Calu3 (cell line): ENCODE measurements at places on chromosomes 11 and 22.

DNA sequence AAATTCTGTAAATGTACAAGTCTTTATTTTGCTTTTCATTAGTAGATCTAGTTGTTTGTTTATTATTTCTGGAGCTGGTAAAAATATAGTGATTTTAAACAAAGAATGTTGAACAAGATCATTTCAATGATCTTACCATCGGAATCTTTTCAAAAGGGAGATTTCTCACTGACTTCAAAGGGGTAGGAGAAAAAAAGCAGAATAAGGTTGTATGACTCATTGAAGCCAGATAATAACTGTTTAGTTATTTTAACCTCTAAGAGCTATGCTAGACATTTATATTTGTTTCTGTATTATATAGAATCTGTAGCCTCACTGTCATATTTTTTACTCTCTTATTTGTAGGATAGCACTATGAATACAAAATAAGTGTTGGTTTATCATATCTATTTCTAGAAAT, 8.1 kb upstream of the PDE3B start:
- DNase-seq, result no peak

DNA sequence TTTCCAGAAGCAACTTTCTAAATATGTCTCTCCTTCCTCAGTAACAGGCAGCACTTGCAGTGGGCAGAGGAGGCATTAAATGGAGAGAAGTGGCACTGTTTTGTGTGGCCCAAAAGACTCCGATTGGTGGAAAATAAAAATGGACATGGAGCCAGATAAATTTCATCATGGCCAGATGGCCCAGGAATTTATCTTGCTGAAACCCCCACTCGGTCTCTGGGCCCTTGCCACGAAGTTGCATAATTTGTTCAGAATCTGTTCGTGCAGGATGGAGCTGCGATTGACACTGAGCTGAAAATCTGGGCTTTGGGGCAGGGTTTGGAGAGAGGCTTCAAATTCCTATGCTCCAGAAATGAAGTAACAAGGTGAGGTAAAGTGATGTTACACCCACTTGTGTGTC, 65.5 kb downstream of the C11orf91 start:
- DNase-seq, result no peak

DNA sequence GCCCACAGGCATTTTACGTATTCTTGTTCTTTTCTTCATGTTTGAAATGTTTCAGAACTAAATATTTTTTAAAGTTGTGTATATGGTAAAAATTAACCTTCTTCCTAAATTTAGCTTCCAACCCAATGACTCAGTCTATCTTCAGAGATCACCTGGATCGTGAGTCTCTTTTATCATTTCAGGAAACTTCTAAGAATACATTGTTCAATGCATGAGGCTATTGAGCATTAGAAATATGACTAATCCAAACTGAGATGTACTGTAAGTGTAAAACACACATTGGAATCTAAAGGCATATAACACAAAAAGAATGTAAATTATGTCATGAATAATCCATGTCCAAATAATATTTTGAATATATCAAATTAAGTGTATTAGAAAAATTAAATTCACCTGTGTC, 265.2 kb downstream of the LUZP2 start:
- DNase-seq, result no peak

DNA sequence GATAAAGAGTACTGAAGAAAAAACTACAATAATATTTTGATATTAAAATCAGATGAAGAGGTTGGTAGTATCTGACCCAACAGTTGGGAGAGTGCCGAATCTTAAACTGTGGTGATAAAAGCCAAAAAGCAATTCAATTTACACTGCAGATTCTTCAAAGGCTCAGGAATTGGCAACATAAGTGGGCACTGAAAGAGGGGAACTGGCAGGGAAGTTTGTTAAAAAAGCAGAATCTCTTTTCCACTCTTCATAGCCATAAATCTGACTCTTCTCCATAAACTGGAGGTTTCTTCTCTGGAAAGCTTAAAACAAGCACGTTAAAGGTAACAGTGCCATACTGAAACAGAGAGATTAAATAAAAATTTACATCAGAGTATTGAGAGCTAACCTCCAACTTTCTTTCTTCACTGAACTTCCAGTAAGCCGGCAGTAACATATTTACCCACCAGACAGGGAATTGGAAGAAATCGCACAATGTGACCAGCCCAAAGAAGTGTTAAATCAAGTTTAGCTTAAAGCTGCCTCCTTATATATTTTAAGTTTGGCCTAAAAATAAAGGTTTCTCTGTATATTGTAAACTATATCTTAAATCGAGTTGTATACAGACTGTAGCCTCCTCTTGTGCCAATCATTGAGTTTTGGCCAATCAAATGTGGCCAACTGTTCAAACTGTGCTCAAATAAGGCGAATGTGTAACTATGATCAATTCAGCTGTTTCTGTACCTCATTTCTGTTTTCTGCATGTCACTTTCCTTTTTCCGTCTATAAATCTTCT, 358.3 kb downstream of the NXPE2 start:
- DNase-seq, result no peak

- peak; percentile 48 for DNase-seq
Measured at GRCh38 chr22:45159652-45160462, 3.9 kb upstream of the NUP50 start.

- no peak for DNase-seq
Measured at GRCh38 chr22:34914846-34915245, 151.1 kb upstream of the ISX start.

- DNase-seq, result no peak
Measured at GRCh38 chr11:108398439-108398838, 68.9 kb downstream of the C11orf65 start.

- peak; percentile 39 for DNase-seq
Measured at GRCh38 chr22:45597460-45598192, 74.0 kb upstream of the ATXN10 start.

GRCh38 chr11:74010306-74011300, 1.7 kb upstream of the UCP3 start:
- no peak for DNase-seq

DNA sequence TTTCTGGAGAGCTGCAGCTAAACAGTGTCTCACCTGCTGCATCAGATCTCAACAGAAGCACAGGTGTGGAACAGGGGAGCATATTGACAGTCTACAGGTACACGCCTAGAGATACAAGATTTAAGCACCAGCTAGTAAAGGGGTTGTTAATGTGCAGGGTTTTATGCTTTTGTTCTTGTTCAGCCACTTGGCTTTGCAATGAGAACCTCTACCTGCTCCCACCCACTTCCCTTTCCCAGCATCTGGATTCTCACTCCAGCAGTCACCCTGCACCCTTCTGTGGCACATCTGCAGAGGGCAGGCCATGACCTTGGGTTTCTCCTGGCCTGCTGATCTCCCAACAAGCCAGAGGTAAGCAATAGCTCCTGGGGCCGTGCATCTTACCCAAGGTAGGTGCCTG, 446.6 kb downstream of the BUD13 start:
- DNase-seq, result no peak

DNA sequence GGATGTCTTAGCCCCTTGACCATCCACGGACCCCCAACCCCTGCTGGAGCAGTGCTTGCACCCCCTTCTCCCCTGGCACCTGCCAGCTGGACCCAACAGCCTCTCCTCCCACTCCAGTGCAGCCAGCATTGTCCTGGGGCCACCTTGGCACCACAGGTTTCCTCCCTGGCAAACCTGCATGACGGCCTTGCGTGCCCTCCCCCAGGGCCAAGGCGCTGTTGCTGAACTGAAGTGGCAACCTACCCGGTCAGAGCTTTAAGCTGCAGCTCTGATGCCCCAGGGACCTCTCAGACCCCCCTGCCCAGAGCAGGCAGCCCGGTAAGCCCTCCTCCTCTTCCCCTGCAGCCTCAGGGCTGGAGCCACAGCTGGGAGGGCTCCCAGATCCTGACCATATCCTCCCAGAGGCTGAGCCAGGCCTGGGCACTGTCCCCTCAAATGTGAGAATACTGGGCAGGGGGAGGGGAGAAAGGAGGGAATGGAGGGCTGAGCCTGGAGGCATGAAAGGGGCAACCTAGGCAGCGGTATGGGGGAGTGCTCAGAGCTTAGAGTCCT, 1.8 kb upstream of the LRRC75B start:
- DNase-seq, result peak; percentile 60

DNA sequence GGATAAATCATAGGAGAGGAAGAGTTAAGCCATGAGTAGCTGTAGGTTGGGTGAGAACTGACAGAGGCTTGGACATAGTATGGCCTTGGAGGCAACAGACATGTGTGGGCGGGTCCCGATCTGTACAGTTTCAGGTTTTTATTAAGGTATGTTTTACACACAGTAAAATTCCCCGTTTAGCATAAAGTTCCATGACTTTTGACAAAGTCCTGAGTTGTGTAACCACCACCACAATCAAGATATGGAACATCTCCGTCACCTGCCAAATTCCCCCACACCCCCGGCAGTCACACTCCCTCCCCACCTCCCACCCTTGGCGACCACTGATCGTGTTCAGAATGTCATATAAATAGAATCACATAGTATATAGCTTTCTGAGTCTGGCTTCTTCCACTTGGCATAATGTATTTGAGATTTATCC, 68.1 kb downstream of the GRIK4 start:
- no peak for DNase-seq

DNA sequence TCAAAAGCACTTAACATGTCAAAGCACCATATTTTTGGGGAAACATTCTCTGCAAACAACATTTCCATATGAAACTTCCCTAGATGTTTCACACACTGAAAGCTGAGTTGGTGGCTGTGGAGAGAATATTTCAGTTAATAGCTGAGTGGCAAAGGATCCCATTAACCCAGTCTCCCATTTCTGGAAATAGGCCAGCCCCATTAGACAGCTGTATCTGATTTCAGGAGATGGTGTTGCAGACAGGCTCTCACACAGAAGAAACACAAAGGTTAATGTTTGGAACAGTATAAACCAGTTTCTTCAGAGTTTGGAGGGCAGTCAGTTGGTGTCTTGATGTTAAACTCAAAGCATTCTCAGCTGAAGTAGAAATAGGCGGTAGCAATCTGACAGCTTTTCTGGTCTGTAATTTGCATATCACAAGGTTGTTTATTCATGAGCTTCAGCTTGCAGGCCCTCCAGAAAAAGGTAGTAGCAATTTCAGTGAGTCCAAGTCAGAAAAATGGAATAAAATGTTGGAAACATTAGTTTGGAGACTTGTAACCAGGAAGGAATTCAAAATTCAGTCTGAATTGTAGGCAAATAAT, 15.5 kb upstream of the ZBTB44 start:
- DNase-seq, result no peak

DNA sequence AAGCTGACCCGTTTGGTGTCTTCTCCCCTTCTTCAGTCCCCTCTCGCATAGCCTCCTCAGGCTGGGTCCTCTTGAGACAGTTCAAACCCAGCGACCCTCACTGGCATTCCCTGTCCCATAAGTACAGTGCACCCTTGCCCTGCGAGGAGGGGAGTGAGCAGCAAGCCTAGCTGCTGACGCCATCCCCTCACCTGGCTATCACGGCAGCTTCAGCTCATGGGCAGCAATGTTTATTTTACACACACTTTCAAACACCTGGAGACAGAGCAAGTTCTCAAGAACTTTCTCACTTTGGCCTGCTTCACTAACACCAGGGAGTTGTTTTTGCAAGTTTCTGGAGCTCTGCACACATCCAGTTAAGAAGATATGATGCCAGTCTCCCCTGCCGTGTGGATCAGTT, 189.6 kb upstream of the E2F8 start:
- DNase-seq, result no peak

- no peak for DNase-seq
Measured at GRCh38 chr11:94830722-94831510, 62.8 kb downstream of the AMOTL1 start.

DNA sequence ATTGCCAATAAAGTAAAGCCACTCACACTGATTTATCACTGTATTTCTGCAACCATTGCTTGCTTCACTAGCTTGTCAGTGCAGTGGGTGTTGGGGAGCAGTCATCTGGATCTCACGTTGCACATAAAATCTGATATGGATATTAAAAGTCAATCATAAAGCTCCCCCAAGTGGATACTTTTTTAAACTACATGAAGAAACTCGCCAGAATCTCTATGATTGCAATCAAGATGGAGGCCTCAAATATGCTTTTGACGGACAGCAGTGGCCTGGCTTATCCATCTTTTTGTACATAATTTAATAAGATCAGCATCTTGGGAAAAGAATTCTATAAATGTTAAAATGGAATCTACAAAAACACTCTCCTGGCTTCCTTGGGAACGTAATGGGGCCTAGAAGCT, 137.7 kb downstream of the WT1 start:
- DNase-seq, result peak; percentile 2

GRCh38 chr11:8686325-8686724, 3.7 kb downstream of the RPL27A start:
- no peak for DNase-seq

- no peak for DNase-seq
Measured at GRCh38 chr11:110096496-110096895, 3.3 kb downstream of the ZC3H12C start.

GRCh38 chr11:9710852-9711251, 47.0 kb downstream of the SWAP70 start:
- no peak for DNase-seq

DNA sequence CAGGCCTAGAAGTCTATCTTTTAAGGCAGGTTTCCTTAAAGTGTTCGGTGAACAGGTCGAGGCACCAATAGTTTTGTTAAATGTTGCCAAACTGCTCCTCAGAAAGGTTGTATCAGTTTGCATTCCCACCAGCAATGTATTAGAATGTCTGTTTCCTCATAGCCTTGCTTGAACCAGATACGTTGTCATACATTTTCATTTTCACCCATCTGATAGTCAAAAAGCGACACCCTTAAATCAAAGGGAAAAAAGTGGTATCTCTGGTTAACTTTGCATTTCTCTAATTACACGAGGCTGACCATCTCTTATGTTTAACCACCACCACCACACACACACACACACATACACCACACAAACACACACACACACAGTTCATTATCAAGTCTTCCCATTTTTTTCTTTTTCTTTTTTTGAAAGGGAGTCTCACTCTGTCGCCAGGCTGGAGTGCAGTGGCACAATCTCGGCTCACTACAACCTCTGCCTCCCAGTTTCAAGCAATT, 16.3 kb downstream of the PRR14L start:
- no peak for DNase-seq

DNA sequence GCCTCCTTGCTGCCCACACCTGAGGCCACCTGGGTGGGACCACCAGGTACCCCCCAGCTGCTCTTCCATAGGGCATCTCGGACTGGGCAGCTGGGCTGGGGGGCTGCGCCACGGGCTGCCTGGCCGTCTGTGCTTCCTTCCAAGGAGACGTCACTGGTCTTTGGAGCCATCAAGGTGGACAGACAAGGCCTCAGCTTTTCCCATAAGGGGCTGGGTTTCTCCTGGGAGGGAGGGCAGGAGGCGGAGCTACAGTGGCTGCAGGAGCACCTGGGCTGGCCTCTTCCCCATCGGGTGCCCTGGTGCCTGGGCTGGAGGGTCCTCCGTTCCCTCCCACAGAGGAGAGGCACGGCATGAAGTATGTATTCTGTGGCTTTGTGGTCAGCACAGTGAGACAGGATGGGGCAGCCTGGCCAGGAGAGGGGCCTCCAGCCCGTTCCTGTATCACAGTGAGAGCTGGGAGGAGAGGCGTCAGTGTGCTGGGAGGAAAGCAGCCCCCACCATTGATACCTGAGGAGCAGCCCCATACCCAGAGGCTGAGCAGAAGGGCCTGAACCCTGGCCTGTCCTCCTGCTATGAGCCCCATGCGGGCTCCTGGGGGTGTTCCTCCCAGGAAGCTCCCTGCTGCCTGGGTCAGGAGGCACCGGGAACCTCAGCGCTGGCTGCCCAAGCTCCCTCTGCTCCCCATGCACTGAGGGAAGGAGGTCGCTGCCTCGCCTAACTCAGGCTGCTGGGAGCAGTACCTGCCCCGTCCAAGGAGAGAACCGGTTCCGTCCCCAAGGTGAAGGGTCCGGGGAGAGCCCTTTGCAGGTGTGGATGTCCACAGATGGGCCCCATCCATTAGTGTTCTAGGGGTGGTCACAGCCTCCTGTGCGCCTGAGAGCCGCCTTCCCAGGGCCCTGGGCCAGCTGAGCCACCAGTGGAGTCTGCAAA, 1075.0 kb downstream of the BRD1 start:
- DNase-seq, result no peak
